ENCODE measurements at places on chromosomes 5 and 9.

DNA sequence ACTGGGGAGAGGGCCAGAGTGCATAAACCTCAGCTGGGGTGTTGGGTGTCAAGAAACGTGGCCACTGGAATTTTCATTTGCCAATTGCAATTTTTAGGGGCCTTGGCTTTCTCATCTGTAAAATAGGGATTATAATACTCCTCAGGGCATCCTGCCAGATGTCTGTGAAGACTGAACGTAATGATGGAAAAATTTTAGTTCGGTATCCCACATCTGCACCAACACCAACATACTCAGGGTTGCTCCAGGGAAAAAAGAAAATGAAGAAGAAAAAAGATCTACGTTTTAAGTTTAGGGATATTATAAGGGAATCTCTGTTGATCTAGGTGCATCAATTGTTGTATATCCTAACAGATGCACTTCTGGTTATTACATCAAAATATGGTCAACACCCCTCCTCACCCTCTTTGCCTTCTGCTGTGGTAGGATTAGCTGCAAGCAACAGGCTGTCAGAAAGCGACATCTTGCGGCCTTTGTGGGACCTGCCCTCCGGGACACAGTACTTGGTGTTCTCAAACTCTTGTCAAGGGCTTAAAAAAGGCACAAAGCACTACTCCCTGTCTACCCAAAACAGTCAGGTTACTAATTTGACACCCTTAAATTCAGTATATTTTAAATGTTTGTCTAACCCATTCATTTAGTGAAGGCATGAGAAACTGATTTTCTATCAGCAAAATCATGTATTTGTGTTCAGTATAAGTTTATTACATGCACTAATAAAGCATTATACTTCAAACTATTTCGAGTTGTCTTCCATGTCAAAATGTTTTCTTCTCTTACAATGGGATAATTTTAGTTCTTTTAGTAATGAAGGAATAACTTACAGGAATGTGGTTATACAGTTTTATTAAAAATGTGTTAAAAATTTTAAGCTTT is 8.3 kb upstream of the TBC1D2 start:
- DNase-seq, result peak; percentile 66

DNA sequence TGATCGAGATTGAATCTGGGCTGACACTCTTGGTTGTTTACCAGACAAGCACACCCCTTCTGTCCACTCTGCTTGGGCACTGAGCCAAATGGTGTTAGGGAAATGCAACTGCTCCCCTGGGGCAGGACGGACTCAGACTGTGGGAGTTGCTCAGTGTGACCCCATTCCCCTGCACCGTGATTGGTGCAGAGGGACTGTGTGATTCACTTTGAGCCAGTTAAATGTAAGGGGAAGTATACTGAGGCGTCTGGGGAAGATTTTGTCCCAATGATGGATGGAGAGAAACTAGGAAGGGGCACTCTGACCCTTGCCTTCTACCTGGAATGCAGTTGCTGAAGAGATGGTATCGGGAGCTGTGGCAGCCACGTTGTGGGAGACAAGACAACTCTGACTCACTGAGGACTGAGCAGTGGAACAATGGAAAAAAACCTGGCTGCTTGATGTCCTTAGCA is 196.0 kb upstream of the ANKRD55 start:
- no peak for DNase-seq

DNA sequence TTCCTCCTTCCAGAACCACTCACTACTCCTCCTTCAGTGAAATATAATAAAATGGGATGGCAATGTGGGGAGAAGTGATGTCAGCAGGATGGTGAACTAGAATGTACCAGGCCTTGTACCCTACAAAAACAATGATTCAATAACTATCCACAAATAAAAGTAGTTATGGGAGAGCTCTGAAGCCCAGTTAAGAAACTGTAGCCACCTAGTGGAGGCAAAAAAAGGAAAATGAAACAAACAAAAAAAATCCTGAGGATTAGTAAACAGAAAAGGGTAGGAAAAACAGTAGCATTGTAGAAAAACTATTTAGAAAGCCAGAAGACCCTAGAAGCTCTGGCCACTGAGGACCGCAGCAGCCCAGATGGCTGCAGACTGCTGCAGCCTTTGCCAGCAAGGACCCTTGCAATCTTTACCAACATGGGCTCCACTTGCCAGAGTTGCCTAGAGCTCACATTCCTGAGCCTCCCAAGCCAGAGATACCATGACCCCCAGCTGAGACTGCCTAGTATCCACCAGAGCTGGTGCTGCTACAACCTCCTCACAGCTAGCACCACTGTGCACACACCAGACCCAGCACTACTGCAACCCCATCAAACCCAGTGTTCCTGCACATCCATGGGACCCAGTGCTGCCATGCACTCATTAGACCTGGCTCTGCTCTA is 259.7 kb upstream of the MSX2 start:
- DNase-seq, result no peak

DNA sequence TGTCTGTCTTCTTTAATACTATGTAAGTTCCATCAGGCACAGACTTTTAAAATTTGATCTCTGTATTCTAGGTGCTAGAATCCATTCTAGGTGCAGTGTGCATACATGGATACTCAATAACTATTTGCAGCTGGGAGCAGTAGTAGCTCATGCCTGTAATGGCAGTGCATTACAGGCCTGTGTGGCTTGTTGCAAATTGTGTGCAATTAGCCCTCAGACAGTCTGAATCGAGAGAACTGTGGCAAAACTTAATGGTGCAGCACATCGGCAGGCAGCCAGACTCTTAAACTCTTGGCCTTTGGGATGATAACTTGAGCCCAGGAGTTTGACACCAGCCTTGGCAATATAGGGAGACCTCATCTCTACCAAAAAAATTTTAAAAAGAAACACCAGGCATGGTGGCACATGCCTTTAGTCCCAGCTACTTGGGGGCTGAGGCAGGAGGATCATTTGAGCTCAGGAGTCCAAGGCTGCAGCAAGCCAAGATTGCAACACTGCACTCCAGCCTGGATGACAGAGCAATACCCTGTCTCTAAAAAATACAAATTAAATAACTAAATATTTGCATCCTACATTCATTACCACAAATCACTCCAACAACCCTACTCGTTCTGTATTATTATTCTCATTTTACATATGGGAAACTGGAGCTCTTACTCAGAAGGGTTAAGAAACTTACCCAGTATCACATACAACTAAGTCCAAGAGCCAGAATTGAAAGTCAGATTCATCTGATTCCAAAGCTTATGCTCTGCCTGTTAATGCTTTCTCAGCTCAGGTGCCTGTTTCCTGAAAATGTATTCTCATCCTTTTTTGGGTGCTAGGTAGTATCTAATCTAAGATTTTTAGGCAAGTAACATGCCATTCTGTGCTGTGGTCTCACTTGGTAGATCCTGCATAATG is 30.1 kb downstream of the PRKACG start:
- DNase-seq, result no peak

- no peak for DNase-seq
Observed at GRCh38 chr9:121718501-121718900, 67.1 kb downstream of the DAB2IP start.
